GM10248 (cell line): ENCODE measurements at places on chromosomes 7 and 10.

- no peak for DNase-seq
Observed at GRCh38 chr7:20795361-20795760, 8.7 kb upstream of the SP8 start.

DNA sequence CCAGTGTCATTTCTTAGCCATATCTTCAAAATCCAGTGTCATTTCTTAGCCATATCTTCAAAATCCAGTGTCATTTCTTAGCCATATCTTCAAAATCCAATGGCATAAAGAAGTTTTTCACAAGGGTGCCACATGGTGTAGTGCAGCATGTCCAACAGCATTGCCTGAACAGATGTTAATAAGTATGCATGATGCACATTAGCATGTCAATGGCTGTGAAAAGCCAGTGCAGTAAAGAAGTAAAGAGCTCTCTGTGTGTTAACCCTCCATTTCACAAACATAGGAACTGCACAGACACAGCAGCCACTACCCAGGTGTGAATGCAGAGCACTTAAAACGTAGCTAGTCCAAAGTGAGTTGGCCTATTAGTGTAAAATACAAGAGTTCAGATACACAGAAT lies 89.8 kb downstream of the GNAI1 start:
- DNase-seq = no peak

DNA sequence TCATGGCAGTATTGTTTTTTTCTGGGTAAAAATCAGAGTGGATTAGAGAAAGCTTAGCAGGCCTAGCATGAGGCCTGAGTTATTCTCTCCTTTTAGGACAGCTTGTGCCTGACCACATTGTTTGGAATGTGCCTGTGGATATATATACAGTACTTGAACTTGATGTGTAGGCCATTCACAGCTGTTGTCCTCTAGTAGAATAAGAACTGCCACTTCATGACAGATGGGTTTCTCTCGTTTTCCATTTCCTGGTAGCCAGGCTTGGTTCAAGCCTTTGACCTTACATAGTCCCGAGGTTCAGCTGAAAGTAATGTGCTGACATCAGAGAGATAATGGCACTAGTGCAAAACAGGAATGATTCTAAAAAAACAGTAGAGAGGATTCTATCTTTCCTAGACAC lies 473.9 kb downstream of the AUTS2 start:
- DNase-seq = no peak

DNA sequence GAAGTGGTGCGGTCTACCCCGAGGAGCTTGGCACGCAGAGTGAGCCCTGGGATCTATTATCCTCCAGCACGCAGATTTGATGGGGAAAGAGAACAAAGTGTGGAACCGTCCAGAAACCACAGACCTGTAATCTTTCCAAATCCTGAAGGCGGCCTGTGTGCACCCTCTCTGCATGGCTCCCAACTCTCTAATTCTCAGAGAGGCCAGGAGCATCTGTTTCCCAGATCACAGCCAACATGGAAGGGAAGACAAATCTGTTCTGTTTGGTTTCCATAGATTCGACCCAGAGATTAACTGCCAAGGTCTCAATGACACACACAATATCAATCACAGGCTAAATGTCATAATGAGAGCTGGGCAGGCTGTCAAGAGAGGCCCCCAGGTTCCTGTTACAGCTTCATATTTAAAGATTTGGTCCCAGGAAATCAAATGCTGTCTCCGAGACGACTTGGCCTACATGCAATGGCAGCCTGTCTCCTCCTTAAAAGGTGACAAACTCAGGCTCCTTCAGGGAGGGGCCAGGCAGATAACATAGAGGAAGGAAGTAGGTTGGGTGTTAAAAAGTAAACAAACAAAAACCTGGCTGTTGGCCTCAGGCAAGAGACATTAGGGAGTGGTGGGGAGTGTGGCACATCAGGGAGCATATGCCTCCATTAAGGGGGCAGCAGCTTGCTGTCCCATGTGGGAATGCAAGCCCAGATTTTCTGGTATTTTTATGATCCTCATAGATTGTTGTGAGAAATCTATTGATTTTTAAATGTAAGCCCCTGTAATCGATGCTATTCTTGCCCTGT lies 48.8 kb upstream of the SAMD8 start:
- DNase-seq = no peak

DNA sequence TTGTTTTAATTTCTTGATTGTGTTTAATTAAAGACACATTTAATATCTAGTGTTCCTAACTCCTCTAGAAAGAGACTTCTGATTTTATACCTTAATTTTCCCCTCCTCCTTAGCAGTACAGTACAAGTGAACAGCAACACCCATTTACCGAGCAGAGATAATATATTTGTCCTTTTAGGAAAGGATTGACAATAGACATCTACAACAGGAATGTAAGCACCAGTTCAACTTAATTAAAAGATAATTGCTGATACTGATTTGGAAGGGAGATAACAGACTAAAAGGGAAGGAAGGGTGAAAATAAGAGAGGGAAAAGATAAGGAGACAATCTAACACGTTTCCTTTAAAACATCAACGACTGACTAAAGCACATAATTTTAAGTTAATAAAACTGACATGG lies 119.3 kb downstream of the SRPK2 start:
- no peak for DNase-seq

GRCh38 chr7:127813991-127814541 lies 162.1 kb downstream of the SND1 start:
- DNase-seq = no peak
